Kidney (tissue), 22 donors: ENCODE measurements at places on chromosomes 4 and X.

GRCh38 chrX:136268051-136269048 is 17.1 kb upstream of the MAP7D3 start:
- DNase-seq: peak; percentile 44

DNA sequence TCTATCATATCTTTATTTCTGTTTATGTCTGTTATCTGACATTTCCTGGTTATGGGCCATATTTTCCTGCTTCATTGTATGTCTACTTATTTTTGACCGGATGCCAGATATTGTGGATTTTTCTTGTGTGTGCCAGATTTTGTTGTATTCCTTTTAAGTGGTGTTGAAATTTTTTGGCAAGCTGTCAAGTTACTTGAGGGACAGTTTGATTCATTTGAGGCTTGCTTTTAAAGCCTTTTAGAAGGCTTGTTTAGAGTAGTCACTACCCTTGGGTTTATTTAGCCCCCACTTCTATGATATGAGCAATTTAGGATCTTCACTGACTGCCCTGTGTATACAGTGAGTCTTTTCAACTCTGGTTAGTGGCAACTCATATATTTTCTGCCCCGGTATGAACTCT is 29.2 kb upstream of the NPY2R start:
- no peak for DNase-seq

GRCh38 chr4:180116840-180117239 is 2126.4 kb upstream of the TENM3 start:
- no peak for DNase-seq

GRCh38 chrX:107054978-107055377 is 55.0 kb upstream of the MORC4 start:
- no peak for DNase-seq
